ENCODE measurements at places on chromosomes 5 and 9.

DNA sequence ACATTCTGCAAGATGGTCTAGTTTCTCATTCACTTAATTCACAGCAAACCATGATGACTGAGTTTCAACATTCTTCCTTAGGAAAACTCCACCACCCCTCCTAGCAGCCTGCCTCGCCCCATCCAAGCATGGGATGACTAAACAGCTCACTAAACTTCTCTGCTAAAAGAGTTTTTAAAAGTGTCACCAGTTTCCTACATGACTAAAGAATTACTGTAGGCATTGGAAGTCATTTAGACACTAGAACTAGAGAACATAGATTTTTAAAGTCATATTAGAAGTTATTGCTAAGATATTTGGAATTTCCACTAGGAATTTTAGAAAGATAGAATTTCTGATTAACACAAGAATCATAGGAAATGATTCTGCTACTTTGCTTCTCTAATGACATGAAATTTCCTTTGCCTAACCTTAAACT is 5.5 kb upstream of the ESM1 start:
- DNase-seq: no peak

DNA sequence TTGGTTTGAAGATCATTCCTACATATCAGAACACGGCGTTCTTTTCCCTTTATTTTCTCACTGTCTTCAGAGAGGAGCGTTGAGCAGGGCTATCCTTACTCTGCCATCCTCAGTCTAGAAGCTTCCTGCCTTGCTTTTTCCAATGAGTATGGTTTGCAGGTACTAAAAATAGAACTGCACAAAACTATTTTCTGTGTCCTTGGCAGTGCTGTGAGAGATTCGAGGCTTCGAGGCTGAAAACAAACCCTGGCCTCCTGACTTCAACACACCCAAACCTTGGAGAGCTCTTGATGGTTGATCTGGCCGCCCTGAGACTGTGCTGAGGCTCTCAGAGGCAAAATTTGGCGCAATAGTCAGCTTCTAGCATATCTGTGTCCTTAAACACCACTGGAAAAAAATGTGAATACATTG is 78.9 kb downstream of the GOLPH3 start:
- DNase-seq: no peak

DNA sequence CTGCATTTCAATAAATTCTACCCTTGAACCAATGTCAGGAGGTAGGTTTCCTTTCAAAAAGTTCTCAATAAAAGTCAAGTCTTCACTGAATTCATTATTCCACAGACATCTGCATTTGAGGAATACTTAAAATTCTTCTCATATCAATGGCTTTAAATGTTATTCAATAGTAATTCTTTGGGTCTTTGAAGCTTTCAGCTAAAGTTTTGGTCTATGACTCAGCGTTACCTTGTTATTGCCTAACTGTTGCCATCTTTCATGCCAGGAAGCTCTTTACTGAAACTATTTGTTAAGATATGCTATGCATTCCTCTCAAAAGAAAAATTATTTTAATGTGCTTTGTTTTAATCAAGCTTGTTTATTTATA is 170.5 kb downstream of the NNT start:
- no peak for DNase-seq

- no peak for DNase-seq
Observed at GRCh38 chr9:17802249-17802857, 223.5 kb downstream of the SH3GL2 start.

GRCh38 chr9:126367139-126367538 is 40.5 kb downstream of the MVB12B start:
- no peak for DNase-seq

DNA sequence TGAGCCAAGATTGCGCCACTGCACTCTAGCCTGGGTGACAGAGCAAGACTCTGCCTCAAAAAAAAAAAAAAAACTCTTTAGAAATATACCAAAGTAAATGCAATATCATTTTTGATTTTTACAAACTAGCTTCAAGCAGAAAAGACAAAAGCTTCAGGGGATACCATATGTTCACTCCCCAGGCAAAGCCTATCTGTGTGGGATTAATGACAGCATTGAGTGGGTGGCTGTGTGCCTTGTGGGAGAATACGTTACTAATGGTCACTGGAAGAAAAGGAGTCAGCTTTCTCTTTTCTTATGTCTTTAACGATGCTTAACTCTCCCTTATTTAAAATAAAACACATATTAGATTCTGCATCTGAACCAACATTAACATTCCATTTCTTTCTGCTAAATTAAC is 1.9 kb downstream of the PCA3 start:
- no peak for DNase-seq

DNA sequence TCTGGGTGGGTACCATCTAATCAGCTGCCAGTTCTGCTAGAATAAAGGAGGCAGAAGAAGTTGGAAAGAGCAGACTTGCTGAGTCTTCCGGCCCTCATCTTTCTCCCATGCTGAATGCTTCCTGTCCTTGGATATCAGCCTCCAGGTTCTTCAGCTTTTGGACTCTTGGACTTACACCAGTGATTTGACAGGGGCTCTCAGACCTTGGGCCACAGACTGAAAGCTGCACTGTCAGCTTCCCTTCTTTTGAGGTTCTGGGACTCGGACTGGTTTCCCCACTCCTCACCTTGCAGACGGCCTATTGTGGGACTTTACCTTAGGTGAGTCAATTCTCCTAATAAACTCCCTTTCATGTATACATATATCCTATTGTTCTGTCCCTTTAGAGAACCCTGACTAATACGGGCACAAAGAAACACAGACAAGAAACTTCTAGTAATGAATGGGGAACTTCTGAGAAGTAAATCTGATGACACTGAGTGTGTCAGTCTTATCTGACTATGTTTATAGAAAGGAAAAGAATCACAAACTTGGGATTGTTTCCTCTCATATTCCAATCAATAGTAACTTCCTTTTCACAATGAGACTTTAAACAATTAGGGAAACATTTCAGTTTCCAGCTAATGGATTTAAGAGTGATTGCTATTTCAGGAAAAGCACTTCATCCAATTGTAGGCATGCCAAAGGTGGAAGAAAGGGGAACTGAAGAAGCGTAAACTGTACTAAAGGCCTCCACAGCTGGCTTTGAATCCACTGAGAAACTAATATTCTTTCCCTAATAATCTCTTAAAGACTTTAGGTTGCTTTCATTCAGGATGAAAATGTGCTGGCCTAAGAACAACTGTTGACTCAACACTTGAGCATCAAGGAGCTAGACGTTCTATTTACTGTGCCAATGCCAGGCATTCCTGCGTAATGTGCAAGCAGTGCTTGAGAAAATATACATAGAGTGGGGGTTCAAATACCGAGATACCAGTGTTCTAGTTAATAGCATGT is 127.9 kb upstream of the PTGER4 start:
- DNase-seq: no peak

DNA sequence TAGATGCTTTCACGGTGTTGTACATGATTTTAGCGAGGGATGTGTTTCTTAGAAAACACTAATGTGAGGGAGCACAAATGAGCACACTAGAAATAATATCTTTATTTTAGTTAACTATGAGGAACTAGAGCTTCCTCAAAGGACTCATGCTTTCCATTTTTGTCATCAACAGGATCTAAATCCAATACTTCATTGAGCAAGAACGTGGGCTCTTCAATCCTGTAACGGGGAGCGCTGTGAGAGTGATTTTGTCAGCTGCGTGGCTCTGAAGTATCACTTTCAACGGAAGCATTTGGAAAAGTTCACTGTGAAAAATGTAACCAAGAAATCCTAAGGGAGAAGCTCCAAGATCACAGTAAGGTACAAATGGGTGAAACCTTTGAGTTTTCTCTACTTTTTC is 93.2 kb downstream of the LIX1 start:
- DNase-seq: no peak

DNA sequence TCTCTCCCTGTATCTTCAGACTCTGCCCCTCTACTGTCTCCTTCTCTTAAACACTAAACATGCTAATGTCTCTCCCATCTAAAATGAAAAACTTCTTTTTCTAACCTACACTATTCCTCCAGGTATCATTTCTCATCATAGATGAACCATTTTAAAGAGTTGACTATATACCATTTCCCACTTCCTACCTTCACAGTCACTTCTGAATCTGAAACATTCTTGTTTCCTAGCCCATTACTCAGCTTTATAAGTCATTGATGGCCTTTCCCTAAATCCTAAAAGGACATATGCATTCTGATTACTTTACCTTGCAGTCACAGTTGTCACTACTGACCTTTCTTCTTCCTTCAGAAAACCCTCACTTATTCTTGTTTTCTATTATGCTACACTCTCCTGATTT is 118.2 kb downstream of the SSBP2 start:
- DNase-seq: no peak

GRCh38 chr5:98605426-98605825 is 168.0 kb upstream of the RGMB start:
- DNase-seq: no peak

DNA sequence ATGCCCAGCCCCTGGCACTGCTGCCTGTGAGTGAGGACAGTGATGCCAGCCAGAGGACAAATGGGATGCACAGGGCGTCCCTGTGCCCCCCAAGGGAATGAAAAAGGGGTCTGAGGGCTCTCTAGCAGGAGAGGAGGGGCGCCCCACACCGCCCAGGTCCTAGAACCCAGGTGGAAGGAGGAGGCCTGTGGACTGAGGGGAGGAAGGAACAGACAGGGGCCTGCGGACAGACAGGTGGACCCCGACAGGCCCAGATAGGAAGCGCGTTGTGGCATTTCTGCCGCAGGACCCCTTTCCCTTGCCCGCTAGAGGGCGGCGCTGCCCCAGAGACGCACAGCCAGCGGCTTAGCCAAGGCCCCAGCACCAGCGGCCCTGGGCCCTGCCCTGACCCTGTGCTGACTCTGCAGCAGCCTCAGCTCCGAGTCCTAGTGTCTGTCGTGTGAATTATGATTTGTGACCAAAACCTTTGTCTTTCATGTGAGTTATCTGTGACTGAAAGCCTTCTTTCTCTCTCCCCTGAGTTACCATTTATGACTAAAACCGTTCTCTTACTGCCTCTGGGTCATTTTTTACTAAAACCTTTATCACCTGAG is 30.7 kb downstream of the TRIP13 start:
- DNase-seq: peak; percentile 72

- DNase-seq: no peak
Observed at GRCh38 chr9:70954126-70954525, 167.3 kb downstream of the TRPM3 start.

GRCh38 chr5:10505517-10506095 is 58.3 kb upstream of the ANKRD33B start:
- DNase-seq: no peak

DNA sequence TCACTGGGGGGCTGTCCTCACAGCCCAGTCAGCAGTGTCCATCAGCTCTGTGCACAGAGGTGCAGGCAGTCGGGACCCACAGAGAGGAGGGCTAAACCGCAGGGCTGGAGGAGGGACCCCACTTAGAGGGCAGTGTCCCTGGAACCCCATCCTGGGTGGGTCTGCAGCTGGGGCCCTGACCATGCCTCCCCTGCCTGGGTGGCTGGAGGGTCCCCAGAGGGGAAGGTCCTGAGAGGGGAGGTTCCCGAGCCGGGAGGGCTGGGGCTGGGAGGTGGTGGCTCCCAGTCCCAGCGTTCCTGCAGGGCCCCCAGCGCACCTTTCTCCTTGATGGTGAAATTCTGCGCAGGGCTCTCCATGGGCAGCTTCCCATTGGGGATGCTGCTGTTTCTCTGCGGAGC is 32.7 kb downstream of the EXOC3 start:
- no peak for DNase-seq

DNA sequence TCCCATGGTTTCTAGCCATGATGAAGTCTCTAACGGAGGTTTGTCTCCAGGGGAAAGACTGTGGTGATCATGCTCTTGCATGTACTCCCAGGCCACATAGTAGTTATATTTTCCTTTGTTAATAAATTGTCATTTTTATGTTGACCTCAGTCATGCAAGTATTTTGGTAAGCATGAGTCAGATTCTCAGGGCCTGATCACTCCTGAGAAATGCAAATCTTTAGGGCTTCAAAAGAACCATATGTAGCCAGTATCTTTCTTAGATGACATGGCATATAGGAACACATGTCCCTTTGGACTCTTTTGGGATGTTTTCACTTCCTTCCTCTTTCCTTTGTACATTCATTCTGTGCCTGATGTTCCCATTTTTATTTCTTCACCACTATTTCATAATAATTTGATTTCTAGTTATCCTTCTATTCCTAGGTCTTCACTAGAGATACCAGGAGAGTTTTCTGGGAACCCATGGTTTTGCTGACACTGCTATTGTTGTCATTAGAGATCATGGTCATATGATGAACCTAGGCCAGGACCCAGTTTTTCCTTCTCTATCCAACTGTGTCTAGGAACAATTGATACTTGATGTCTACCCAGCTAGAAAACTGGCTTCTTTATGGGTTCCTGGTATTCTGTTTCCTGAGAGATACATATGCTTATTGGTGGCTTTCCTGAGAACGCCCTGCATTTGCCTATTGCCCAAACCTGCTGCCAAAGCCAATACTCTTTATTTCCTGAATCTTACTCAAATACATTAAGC is 248.1 kb upstream of the NREP start:
- no peak for DNase-seq

DNA sequence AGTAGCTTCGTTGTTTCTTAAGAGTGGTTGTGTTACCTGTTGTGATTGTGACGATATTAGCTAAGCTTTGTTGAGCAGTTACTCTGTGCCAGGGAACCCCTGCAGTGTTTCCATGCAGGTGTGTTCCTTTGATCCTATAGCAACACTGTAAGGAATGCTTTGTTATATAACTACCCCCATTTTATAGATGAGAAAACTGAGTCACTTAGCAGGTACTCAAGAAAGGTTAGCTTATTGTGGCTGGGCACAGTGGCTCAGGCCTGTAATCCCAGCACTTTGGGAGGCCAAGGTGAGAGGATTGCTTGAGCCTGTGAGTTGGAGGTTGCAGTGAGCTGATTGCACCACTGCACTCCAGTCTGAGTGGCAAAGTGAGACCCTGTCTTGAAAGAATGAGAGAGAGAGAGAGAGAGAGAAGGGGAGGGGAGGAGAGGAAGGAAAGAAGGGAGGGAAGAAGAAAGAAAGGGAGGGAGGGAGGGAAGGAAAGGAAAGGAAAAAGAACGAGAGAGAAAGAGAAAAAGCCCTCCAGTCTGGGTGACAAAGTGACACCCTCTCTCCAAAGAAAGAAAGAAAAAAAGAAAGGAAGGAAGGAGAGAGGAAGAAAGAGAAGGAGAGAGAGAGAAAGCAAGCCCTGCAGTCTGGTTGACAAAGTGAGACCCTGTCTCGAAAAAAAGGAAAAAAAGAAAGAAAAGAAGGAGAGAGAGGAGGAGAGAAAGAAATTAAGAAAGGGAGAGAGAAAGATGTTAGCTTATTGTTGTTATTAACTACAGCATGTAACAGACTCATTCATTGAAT is 85.6 kb upstream of the RARS1 start:
- DNase-seq: no peak

DNA sequence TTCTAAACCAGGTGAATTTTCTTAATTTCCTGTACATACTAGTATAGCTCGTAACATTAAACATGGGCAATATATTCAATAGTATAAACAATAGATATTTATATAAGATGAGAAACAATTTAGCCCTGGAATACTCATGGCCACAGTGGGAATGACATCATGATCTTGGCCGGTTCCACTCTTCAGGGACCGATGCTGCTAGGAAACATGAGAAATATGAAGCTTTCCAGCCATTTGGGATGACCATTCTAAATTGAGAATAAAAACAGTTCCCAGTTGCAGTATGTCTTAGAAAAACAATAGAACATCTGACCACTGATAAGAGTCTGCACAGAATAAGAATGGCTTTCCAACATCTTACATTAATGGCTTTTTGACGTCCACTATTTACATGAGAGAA is 33.3 kb upstream of the SLCO6A1 start:
- DNase-seq: peak; percentile 40

GRCh38 chr5:160152901-160153300 is 33.7 kb upstream of the PWWP2A start:
- no peak for DNase-seq

All from tibial artery (tissue), 4 donors.